Natural killer cell treated with Interleukin-12 subunit alpha and Interleukin-12 subunit beta and Interleukin-15 and Interleukin-18, amount 100 ng/mL, for 72 hours (primary cell): ENCODE measurements at places on chromosomes 7 and 10. TPM values are rescaled to one million over a fixed set of nuclear protein-coding genes. Genes with fewer than 3 reads are reported as not detected.

DNA sequence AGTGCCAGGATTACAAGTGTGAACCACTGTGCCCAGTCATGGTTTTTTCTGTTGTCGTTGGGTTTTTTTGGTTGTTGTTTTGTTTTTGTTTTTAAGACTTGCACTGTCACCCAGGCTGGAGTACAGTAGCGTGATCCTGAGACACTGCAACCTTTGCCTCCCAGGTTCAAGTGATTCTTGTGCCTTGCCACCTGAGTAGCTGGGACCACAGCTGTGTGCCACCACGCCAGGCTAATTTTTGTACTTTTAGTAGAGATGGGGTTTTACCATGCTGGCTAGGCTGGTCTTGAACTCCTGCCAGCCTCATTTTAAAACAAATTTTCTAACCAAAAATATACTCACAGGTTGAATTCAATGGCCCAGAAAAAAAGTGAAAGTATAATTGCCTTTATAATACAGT, 174.1 kb downstream of the AHR start:
- DNase-seq, result no peak

GRCh38 chr7:120588416-120588815, 269.5 kb downstream of the TSPAN12 start:
- no peak for DNase-seq

GRCh38 chr7:121875203-121875602, 2.2 kb downstream of the PTPRZ1 start:
- DNase-seq, result no peak

DNA sequence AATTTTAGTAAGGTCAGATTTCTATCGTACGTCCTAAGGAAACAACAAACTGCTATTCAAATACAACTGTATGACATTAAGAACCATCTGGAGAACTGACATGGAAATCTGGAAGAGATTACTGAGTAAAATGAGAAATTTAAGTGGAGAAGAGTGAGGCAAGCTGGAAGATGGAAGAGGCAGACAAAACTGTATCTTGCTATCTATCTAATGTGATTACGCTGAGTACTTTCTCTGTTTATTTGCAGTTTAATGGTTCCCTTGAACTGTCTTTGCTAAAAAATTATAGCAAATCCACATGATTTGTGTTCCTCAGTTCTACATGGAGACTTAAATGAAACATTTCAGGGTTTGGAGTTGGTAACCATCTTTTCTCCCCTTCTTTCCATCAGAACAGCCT, 927.1 kb upstream of the MBL2 start:
- no peak for DNase-seq

- DNase-seq, result peak; percentile 81
These were observed 744 bp downstream of the CREM start for GRCh38 chr10:35127289-35127891.

- no peak for DNase-seq
These were observed 27.6 kb downstream of the ABCC2 start for GRCh38 chr10:99809931-99810615.

GRCh38 chr10:30935078-30935477, 96.6 kb downstream of the ZNF438 start:
- DNase-seq, result no peak

DNA sequence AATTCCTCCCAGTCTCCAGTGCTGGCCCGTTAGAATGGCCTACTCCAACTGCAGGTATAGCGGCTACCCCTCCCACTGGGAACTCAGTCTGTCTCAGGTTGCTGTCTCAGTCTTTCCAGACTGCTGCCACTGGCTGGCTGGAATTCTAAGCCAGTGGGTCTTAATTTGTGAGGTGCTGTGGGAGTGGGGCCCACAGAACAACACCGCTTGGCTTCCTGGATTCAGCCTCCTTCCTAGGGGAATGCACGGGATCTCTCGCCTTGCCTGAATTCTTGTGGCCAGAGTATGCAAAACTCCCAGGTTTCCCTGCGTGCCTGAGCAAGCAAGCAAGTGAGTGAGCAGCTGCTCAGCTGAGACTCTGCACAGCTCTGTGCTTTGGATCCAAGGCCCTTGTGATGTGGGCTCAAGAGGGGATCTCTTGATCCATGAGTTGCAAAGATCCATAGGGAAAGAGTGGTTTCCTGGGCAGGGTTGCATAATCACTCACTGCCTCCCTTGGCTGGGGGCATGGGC, 41.5 kb upstream of the GPR141 start:
- no peak for DNase-seq

- no peak for DNase-seq
These were observed 1.2 kb upstream of the OR6V1 start for GRCh38 chr7:143050931-143051330.

- no peak for DNase-seq
These were observed 108.6 kb downstream of the LRRC4 start for GRCh38 chr7:127922656-127923055.

GRCh38 chr7:1810961-1811849, 141.1 kb downstream of the ELFN1 start:
- no peak for DNase-seq

Gene ARF5
- total RNA-seq, result 106 TPM

Gene GPR15LG
- not detected for total RNA-seq

Gene SUN3
- total RNA-seq, result 0.71 TPM

Gene FRMD4A
- 2.1 TPM for total RNA-seq

Gene PSAP
- 207 TPM for total RNA-seq

Gene TET1
- 0.31 TPM for total RNA-seq
